Stimulated activated CD4-positive, alpha-beta T cell treated with anti-CD3 and anti-CD28 coated beads, Interleukin-4, amount 100 ng/mL, for 4 hours (primary cell): ENCODE measurements at places on chromosomes 1 and 21.

DNA sequence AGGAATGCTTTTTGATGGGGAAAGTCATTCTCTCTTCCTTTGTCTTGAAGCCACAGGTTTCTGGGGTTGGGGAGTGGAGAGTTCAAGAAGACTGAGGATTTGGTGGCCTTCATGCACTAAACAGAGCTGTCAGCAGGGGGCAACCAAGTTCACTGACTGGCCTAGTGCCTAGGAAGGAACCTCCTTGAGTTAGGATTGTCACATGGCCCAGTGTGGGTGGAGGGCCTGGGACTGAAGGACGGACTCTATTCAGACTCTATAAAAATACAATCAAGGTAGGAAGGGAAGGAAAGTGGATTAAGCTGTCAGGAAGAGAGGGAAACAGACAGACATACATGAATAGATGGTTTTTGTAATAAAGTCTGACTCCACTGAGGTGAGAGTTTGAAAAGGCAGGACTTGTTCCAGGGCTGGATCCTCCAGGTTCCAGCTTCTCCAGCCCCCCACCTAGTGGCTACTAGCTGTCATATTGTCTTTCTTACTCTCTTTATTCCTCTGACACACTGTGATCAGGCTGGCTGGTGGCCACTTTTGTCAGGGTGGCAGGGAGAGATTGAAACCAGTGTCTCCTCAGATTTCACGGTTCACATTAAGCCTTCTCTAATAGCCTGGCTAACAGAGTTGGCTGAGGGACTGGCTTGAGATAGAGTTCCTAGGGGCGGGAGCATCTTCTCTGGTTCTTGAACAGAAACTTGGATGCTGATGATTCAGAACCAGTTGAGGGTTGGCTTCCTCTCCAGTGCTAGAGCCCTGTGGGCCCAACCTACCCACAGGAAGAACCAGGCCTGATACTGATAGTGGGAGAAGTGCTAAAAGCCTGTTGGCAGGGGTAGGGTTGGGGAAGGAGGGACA, 4.1 kb upstream of the SH3BGRL3 start:
- DNase-seq = peak; percentile 70

DNA sequence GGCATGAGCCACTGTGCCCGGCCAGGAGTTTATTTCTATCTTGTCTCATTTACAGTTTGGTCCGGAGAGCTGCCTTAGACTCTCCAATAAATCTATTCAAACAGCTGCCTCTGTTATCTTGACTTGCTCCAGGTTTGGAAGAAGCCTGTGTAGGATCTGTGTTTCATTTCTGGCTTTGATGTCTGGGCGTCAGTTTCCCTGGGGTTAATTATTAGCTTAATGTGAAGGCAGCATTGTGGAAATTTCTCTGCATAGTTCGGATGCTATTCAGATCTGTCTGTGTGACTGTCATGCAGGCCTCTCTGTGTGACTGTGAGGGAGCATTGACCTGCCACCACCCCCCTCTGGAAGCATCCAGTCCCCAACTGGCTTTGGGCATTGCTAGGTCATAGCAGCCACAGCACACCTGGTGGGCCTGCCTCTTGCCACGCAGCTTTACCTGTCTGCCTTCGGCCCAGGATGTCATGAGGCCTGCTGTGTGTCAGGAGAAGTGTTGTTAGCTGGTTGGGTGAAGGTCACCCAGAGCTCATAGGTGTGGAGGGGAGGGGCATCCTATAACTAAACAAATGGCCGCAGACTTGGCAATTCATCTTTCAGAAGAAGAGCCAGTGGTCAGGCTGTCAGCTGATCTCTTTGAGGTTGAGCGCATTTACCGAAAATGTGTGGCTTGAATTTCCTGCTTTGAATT, 9.8 kb downstream of the IFNGR2 start:
- no peak for DNase-seq

GRCh38 chr1:207007352-207008033, 25.1 kb downstream of the C1orf116 start:
- no peak for DNase-seq

DNA sequence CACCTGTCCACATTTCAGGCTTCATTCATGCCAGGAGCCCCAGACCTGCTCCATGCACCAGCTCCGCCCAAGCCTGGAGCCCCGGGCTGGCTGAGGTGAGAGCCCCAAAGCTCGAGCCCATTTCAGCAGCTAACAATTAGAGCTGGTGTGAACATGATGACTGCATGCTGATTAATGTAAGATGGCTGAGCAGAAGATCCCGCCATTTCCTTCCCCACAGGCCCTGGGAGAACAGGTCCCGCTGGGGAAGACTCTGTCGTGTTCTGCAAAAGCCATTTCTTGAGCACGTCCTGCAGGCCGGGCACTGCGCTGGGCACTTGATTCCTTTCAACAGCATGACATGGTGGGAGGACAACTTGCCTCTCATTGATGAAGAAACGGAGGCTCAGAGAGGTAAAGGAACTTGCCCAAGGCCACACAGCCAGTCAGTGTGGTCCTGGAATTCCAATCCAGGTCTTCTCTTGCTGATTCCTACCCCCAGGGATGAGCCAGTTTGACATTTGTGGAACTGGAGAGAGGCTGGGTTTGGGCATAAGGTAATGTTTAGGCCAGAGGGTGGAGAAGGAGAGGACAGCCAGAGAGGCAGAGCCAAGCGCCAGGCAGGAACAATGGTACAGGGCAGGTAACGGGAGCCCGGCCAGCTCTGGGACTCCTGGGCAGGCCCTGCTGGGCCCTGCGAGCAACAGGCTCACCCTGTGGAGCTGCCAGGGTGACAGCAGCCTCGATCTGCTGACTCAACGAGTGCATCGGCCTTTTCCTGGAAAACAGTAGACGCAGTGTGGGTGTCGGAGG, 28.1 kb upstream of the EPHA2 start:
- no peak for DNase-seq

DNA sequence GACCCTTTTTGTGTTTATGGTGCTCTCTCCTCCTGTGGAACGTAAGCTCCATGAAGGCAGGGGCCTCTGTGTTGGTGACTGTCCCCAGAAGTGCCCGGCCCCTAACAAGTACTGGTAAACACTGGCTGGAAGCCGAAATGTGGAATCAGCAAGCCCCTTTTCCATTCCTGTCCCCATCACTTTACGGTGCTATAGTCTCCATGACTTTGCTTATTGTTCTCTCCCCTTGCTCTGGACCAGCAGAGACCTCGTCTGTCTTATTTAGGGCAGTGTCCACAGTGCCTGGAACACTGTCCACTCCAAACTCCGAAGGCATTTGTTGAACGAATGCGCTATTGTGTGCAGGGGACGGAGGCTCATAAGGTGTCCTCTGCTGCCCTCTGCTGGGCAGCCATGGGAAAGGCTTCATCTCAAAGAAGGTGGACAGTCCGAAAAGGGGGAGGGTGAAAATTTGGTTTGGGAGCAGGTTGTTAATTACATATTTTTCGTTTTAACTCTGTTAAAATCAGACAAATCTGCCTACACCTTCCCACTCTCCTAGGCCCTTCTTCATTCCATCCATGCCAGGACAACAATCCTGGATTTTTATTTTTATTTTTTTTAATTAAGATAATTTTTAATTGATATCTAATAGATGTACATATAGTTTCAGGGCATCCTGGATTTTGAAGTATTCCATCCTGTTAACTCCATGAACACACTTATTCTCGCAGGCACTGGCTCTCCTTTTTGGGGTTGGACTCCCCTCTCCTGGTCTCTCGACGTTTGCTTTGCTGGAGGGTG, 115.6 kb downstream of the PGBD5 start:
- DNase-seq = peak; percentile 64

GRCh38 chr21:16241479-16241963, 511.7 kb downstream of the USP25 start:
- DNase-seq = no peak

GRCh38 chr21:33870768-33871167, 44.8 kb downstream of the ATP5PO start:
- no peak for DNase-seq

DNA sequence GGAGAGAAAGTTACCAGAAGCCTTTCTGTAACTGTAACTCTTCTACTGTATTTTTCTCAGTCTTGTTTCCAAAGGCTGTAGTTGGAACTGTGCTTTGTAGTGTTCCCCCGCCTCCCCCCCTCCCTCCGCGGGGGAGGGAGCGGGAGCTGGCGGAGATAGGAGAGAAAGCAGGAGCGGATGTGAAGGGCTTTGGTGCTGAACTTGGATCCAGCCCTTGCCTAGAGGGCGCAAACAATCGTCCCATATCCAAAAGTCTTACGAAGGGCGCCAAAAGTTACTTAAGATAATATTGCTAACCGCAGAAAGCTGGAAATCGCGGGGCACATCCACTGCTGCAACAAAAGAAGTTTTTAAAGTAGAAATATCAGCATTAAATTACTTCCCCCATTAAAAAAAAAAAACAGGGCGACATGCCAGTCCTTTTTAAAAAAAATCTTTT, 2.4 kb upstream of the NFIA start:
- DNase-seq = no peak

- DNase-seq = no peak
Measured at GRCh38 chr1:20658166-20658915, 2.8 kb downstream of the DDOST start.

- DNase-seq = no peak
Measured at GRCh38 chr1:24801176-24801575, 55.9 kb downstream of the CLIC4 start.

- no peak for DNase-seq
Measured at GRCh38 chr1:185406691-185407009, 89.6 kb upstream of the IVNS1ABP start.

- DNase-seq = no peak
Measured at GRCh38 chr1:30725450-30726095, 2.2 kb upstream of the MATN1 start.

DNA sequence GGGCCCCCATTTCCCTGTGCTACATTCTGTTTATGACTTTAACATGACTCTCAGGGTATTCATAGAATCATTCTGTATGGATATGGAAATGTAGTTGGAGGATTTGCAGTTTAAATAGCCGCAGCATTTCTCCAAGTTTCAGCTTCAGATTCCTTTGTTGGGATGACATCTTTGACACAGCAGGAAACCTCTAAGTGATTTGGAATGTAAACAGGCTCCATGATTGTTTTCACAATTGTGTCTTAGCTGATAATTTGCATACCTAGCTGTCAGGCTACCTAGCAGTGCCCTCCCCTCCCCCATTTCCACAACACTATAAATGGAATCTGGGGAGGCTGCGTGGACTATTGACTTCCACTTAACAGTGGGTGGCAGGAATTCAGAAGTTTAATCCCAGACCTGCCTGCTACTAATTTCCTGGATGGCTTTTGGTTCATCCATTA, 290.2 kb downstream of the HLX start:
- DNase-seq = no peak

DNA sequence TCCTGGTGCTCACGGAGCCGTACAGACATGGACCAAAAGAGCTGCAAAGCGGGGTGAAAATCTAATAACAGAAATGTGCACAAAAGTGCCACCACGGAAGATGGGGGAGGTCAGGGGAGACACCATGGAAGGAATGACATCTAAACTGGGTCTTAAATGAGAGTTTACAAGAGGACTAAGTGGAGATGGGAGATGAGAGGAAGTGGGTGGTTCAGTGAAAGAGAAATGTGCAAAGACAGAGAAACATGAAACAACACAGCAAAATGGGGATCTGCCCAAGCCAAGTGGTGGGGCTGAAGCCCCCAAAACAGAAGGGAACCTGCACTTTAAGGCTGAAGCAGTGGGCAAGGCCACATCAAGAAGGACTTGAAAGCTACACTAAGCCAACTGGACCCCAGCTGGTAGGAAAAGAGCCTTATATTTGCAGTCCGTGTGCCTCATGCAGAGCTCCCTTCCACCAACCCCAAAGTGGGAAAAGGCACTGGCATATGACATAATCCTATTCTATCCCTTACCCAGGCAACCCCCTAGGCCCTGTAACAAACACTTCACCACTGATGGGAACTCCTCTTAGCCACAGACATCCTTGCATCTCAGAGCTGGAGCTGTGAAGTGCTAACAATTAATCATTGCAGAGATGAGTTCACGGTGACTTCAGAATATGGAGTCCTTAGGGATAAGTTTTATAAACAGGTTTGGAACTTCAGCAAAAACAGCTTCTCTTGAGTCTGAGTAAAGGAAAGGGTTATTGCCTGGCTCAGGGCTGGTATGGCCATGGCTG, 198.6 kb upstream of the EDN2 start:
- DNase-seq = no peak

DNA sequence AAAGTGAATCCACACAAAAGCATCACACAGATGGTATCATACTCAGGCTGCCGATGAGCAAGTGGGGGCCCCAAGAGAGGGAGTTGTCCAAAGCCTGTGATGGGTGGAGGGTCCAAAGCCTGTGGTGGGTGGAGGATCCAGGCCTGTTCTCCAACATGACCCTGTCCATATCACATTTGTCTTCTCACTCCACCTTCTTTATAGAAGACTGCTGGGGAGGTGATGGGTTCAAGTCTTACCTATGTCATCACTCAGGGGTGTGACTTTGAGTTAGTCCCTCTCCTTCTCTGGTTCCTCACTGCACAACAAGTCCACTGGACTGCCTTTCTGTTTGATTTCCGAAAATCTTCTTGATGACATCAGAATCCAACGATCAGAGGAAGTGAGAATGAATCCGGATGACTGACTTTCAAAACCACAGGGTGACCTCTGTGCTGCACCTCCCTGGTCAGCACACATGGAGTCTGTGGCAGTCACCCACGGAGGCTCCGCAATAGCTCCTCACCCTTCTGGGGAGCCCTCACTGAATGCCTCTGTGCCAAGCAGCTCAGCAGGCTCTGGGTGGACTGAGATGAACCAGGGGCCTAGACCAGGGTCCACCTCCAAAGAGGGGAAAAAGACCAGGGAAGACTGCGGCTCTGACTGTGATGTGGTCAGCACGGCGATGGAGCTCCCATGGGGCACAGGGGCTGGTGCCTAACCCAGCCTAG, 166.8 kb downstream of the HIVEP3 start:
- peak; percentile 12 for DNase-seq

- no peak for DNase-seq
Measured at GRCh38 chr1:167502719-167503462, 15.4 kb downstream of the CD247 start.

- no peak for DNase-seq
Measured at GRCh38 chr1:29309075-29309474, 72.8 kb downstream of the PTPRU start.

DNA sequence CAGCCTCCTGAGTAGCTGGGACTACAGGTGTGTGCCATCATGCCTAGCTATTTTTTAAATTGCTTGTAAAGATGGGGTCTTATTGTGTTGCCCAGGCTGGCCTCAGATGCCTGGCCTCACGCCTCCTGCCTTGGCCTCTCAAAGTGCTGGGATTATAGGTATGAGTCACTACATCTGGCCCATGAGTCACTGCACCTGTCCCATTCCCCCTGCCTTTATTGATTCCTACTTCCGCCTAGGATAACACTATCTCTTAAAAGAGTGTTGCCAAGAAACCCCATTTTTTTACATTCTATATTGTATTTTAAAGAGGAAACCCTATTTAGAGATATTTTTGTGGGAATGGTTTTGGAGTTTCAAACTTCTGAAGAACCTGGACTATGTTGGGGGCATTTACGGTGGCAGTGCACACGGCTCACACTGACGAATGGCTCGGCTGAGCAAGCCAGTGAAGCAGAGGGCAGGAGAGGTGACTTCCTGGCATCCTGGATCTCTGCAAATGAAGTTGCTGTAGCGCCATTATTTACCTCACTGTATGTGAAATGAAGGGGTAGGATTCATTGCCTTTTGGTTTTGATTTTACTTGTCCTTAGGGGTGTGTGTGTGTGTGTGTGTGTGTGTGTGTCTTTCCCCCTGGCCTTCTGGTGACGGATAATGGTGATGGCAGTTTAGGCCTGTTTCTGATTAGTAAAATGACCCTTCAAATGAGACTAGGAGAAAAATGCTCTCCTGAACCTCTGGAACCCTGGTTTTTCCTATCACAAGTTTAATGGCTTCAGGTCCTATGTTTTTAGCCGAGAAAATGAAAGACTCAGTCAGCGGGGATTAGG, 22.5 kb downstream of the KIF26B start:
- DNase-seq = no peak
